HT1080 (cell line): ENCODE measurements at places on chromosomes 6 and 20.

- DNase-seq: no peak
Observed at GRCh38 chr20:39899881-39900280, 789.2 kb downstream of the MAFB start.

DNA sequence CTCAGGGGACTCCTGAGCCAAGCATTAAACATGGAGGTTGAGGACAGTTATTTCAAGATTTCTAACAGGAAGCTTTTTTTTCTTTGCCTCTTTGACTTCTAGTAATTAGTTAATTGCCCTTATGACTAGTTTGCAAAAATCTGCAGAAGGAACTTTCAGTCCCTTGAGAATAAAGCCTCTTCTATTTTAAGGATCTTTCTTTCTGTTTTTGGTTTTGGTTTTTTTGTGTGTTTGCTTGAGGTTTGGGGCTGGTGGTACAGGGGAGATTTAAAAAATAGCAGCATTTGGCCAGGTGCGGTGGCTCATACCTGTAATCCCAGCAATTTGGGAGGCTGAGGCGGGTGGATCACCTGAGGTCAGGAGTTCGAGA is 259.3 kb downstream of the BMP7 start:
- no peak for DNase-seq

DNA sequence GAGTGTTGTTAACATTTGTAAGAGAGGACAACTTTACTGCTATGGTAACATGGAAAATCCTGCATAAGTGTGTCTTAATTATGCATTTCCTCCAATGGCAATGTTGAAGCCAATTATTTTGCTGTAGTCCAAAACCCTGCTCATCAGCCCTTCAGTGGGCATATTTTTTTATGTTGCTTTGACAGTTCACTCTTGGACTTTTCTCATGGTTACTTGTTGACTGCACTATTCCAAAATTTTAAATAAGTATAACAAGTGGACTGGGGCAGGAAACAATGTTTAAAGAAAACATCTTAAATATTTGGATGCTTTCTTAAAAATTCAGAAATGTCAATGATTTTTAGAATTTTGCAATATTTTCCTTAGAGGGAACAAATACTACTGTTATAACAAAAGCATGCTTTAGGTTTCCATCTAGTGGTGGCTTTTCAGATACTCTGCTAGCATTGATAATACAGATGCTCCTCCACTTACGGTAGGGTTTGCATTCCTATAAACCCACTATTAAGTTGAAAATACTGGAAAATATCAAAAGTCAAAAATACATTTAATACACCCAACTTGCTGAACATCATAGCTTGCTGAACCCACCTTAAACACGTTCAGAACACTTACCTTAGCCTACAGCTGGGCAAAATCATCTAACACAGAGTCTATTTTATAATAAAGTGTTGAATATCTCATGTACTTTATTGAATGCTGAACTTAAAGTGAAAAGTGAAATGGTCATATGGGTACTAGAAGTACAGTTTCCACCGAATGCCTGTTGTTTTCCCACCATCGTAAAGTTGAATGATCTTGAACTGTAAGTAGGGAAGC is 86.4 kb downstream of the ADGRG6 start:
- DNase-seq: peak; percentile 49

DNA sequence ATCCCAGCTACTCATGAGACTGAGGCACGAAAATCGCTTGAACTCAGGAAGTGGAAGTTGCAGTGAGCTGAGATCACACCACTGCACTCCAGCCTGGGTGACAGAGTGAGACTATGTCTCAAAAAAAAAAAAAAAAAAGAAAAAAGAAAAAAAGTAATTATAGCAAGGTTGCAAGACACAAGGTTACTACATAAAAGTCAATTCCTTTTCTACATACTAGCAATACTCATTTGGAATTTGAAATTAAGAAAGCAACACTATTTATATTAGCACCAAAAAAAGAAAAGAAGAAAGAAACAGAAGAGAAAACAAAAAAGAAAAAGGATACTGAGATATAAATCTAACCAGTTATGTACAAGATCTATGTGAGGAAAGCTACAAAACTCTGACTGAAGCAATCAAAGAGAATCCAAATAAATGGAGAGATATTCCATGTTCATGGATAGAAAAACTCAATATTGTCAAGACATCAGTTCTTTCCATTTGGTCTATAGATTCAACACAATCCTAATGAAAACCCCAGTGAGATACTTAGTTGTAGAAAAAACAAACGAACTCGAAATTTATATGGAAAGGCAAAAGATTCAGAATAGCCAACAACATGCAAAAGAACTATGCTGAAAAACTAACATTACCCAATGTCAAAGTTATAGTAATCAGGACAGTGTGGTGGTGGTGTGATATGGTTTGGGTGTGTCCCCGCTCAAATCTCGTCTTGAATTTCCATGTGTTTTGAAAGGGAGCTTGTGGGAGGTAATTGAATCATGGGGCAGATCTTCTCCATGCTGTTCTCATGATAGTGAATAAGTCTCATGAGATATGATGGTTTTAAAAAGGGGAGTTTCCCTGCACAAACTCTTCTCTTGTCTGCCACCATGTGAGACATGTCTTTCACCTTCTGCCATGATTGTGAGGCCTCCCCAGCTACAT is 73.3 kb downstream of the GPX5 start:
- DNase-seq: no peak

DNA sequence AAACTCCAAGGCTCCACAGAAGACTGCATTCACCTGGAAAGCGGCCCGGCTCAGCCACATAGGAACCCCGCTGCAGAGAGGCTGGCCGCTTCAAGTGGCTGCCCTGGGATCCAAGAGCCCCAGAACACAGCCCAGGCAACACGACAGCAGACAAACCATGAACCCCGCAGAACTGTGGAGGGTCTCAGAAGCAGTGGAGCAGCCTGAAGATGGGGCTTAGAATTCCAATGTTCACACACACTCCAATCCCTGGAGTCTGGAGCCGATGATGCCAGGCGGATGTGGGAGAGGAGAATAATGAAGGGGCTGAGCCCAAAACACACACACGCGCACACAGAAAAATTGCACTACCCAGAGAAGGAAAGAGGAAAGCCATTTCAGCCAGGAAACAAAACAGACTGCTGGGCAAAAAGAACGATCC is 52.4 kb downstream of the NINL start:
- no peak for DNase-seq

DNA sequence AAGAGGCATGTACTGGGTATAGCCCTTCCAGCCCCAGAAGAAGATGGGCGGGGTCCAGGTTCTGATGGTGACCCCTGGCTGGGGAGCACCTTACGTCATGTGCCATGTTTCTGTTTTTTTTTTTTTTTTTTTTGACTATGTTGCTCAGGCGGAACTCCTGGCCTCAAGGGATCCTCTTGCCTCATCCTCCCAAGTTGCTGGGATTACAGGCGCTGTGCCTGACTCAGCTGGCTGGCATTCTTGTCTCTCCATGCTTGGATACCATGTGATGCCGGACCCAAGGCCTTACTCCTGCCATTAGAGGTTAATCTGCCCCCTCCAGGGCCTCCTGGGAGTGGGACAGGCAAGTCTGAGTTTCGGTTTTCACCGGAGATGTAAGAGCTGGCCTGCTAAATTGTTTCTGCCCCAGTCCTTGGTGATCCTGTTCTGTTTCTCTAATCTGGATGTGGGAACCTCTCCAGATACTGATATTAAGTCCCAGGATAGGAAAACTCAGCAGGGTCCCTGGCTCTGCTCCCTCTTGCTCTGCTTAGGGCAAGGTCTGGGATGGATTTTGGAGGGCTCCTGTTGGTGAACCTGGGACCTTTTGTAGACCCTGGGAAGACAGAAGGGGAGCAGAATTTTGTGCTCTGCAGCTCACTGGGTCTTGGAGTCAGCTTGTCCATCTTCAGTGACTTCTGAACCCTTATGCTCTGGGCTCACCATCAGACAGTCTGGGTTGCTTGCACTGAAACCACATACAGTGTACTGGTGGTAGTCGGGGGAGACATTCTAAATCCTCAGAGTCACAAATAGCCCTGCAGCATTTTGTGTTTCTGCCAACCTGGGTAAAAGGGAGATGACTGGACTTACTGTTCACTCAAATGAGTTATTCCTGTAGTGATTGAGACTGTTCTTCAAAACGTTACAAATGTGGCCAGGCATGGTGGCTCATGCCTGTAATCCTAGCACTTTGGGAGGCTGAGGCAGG is 45.1 kb downstream of the PTK7 start:
- peak; percentile 92 for DNase-seq

DNA sequence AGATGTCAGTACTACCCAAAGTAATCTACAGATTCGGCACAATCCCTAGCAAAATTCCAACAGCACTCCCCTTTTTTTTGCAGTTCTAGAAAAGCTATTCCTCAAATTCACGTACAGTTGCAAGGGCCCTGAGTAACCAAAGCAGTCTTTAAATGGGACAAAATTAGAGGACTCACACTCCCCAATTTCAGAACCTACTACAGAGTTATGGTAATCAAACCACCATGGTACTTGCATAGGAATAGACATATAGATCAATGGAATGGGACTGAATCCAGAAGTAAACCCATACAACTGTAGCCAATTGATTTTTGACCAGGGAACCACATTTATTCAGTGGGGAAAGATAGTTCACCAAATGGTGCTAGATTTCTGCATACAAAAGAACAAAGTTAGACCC is 350.8 kb downstream of the CDKAL1 start:
- no peak for DNase-seq

GRCh38 chr6:114304304-114304887 is 38.4 kb downstream of the HS3ST5 start:
- peak; percentile 8 for DNase-seq

DNA sequence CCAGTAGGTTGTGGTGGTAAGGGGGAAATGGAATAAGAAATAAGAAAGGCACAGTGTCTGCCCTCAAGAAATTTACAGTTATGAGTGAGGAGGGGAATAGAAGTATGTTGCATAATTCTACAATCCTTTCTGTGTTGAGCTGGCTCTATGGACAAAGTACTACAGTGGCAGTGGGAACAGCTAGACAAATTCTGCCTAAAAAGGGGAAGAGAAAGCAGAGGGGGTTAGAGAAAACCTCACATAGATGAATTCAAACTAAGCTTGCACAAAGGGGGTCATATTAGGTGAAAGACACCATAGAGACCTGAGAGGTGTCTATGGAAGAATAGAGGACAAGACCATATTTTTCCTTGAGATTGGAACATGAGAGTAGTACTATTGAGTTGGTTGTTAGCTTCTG is 146.9 kb upstream of the VGLL2 start:
- no peak for DNase-seq

DNA sequence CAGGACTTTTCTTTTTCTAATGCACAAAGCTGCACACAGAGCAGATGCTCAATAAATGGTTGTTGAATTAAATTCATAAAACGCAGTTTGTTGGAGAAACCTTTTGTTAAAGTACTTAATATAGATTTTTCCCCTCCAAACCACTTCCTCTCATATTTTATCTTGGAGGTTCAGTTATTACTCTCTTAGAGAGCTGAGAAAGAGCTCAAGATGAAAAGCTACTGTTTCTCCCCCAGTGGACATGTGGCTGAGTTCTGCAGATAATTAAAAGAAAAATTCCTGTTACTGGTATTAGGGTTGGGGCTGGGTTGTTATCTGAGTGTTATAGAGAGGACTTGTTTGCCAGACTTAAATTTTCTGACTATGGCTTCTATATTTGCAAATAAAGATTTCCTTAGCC is 294.0 kb downstream of the TBC1D7 start:
- DNase-seq: no peak

DNA sequence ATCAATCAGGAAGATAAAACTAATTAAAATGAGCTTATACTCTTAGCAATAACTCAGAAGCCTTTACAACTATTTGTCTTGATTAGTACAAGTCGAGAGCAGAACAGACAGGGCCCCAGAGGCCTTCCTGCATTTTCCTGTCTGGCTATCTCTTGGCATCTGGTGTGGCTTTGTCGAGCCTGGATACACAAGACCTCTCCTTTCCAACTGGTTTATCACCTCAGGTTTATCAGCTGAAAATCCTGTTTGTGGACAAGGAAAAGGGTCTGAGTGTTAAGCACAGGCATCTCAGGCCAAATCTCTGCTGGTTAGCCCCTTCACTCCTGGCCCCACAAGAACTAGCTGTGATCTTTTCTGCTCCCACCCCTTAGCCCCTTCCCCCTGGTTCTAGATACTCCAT is 32.6 kb downstream of the BAK1 start:
- no peak for DNase-seq

DNA sequence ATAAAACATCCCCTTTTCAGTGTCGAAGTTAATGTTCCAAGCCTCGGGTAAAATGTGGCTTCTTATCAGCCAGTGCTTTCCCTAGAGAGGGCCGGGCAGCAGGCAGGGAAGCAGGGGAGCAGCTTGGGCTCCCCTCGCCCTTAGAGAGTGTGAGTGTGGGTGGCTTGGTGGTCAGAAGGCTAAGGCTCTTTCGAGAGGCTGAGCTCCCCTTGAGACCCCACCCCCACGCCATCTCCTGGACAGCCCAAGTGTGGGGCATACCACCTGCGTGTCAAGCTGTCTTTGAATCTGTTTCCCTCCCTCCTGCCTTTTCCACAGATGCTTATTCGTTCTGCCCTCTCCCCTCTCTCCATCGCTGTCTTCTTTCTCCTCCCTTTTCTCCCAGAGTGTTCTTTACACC is 95.1 kb upstream of the FOXP4 start:
- DNase-seq: no peak

- DNase-seq: no peak
Observed at GRCh38 chr6:15290067-15290680, 44.3 kb downstream of the JARID2 start.

- no peak for DNase-seq
Observed at GRCh38 chr20:32017711-32018251, 7.5 kb downstream of the CCM2L start.

DNA sequence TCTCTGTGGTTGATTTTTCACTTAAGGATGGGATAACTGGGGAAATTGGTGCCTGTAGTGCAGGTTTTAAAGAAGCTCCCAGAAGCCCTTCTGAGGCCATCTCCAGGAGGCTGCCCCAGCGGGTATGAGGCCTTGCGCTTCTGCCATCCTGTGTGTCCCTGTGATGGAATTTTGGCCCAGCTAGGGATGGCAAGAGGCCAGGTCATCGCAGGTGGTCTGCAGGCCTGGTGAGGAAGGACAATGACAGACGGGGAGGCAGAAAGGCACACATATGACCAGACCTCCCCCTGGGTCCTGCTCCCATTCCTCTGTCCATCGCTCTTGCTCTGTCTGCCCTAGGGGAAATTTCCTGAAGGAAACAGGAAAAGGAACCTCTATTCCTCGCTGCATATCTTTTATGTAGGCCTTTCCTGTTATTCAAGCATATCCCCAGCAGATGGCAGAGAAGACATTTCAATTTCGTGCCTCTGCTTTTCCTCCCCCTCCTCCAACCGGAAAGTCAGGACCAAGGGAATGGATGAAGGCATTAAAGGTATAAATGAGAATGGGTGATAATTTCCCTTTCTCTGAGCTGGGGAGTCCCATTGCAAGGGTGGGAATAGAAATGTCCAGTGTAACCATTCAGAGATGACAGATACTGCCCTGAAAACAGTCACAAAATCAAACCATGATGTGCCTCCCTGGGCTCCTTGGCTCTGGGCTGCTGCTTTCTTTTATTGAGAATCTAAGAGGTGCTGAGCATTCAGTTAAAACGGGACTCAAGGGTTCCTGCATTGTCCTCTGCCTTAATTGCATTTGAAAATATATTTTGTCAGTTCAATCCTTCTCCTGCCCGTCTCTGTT is 17.6 kb upstream of the HLA-F start:
- DNase-seq: peak; percentile 49

- DNase-seq: no peak
Observed at GRCh38 chr20:36318166-36318565, 12.0 kb downstream of the DLGAP4 start.

- peak; percentile 12 for DNase-seq
Observed at GRCh38 chr6:160215232-160215631, 43.4 kb downstream of the SLC22A2 start.

- peak; percentile 84 for DNase-seq
Observed at GRCh38 chr6:47111685-47112084, 69.6 kb upstream of the ADGRF1 start.

GRCh38 chr6:79878142-79878748 is 69.1 kb downstream of the ELOVL4 start:
- no peak for DNase-seq
